Brain microvascular endothelial cell (primary cell): ENCODE measurements at places on chromosomes 5 and 9.

DNA sequence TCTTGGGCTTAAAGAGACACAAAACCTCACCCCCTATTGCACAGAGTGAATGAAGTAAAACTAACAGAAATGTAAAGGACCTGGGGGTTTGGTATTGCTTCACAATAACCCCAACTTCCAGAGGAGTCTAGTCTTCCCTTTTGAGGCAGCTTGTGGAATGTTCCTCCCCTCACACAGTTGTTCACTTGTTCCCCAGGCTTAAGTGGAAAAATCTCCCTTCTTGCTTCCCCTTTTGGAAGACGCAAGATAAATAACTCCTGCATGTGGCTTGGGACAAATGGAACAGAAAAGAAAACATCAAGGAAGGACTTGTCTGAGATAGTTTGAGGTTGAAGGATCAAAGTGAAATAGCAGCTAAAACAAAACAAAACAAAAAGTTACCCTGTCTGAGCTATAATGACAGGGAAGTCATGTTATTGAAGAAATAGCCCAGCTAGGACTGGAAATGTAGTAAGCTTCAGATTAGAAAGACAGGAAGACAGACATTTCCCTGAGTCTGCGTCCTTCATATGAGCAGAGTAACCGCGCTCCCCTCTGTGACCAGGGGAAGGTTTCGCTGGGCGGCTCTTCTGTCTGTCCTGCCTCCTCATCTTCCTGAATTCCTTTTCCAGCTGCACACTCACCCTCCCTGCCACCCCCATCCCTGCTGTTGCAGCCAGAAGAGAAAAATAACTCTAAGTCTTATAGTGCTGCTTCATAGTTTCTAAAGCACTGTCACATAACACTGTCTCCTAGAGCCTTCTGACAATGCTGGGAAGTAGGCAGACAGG lies 8.8 kb downstream of the SPARC start:
- DNase-seq = no peak

GRCh38 chr9:97660340-97660739 lies 26.7 kb downstream of the NCBP1 start:
- no peak for DNase-seq

- peak; percentile 28 for DNase-seq
Observed at GRCh38 chr9:103991698-103992097, 102.4 kb upstream of the SMC2 start.

GRCh38 chr5:170484847-170485615 lies 18.8 kb upstream of the KCNIP1 start:
- DNase-seq = no peak

DNA sequence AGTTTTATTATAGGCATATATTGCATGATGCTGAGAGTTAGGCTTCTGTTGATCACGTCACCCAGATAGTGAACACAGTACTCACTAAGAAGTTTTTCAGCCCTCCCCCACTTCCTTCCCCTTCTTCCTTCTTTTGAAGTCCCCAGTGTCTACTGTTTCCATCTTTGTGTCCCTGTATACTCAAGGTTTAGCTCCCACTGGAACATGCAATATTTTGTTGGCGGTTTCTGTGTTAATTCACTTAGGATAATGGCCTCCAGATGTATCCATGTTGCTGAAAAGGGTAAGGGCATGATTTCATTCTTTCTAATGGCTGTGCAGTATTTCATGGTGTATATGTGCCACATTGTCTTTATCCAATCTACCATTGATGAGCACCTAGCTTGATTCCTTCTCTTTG lies 764.3 kb downstream of the MTRR start:
- DNase-seq = no peak

DNA sequence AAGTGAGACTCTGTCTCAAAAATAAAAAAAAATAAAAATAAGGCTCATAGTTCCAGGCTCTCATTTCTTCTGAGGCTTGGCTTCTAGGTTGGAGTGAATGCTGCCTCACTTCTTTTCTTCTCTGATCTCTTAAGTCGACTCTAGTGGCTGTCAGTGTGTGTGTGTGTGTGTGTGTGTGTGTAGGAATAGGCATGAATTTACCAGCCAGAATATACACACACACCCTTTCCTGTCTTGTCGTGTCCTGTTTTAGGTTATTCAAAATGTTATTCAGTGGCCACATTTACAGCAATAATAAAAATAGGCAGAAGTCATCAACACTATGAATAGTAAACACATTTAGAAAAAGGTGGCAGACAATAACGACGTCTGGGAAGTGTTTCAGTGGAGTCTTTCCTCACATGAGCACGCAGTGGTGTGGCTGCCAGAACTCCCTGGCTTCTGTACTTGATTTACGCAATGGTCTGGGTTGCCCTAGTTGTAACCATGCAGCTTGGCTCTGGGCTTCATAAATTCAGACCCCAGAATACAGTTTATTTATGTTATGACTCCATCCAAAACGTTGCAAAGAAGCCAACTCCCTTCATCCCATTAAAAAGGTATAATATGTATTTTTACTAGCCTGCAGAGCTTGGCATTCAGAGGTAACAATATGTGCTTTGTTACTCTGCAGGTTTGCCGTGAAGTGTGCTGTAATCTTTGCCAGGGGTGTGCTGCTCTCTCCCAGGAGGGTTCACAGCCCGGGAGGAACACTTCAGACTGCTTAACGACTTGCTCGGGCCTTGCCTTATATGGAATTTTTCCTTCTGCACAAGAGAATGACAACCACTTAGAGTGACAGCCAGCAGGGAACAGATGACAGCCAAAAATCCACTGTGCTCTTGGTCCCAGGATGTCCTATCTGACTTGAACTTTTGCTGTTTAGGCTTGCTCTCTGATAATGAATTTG lies 34.4 kb upstream of the PALM2AKAP2 start:
- DNase-seq = no peak

- DNase-seq = no peak
Observed at GRCh38 chr9:16029796-16030363, 477.0 kb downstream of the CCDC171 start.

DNA sequence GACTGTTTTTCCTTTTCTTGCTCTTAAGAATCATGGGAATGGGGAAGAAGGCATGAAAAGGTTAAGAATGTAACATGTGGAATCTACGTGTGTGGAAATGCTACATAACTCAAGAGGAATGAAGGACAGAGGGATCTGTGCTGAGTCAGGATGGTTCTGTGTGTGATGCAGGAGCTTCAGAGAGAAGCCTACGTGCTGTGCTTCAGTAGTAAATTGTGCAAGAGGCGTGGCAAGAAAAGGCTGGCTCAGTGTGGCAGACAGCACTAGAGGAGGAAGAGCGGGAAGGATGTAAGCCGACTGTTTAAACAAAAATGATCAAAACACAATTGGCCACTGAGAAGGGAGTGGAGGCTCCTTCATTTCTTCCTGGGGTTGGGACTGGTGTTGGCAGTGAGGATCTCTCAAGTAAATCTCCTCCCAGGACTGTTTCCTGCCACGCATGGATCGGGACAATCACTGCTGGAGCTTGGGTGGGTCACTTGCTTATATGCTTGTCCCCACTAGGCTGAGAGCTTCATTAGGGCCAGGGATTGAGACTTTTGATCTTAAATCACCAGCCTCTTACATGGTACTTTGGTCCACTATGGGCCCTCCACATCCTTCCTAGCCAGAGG lies 59.4 kb upstream of the BASP1 start:
- DNase-seq = peak; percentile 91

GRCh38 chr5:36505021-36505420 lies 101.4 kb upstream of the SLC1A3 start:
- DNase-seq = no peak

DNA sequence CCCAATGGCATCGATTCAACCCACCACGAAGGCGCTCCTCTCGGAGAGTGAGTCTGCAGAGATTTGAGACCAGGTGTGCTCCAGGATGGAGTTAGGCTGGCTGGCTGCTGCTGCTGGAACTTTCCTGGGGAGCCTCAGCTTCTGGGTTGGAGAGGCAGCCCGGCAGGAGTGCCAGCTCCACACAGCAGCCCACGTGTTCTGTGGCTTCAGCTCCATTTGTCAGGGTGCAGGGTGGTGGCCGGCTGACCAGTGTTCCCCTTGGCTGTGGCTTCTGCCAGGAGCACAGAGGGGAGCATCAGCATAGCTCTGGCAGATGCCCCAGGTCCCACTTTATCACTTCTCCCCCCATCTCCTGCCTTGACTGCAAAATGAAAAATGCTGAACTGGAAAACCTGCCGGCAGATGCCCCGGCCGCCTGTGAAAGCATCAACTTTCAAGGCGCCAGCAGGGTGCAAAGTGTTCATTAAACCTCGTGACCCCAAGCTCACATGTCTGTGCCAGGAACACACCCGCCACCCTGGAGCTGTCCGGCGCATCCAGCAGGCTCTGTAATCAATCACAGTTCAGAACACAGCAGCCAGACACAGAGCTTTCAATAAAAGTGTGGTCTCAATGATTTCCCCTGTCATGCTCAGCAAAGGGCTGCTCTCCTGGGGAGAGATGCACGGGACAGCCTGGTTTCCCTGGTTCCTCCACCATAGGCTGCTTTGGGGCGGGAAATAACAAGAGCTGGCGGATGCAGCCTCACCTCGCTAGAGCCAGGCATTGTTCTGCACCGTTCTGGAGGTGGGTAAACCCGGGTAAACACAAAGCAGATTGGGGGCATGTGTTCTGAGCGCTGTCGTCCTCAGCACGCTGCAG lies 53.2 kb downstream of the TRIP13 start:
- DNase-seq = no peak

GRCh38 chr5:56666901-56667300 lies 148.4 kb upstream of the MAP3K1 start:
- no peak for DNase-seq

DNA sequence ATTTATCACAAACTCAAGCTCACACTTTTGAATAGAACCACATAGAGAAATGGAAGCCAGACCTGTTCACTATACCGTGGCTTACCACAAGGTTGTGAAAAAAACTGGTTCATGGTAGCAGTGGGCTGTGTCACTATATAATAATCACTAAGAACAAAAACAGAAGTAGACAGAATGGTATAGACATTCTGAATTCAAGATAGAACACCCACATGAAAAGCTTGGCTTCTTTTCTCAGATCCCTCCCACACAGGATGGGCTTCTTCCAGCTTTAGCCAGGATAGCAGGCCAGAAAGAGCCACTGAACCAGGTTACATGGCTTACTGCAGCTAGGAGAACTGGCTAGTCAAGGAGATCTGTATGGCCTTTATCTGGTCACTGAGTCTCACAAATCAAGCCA lies 6.1 kb upstream of the NRG2 start:
- DNase-seq = no peak

- no peak for DNase-seq
Observed at GRCh38 chr5:2320611-2321010, 430.9 kb downstream of the IRX2 start.

- DNase-seq = no peak
Observed at GRCh38 chr9:123678038-123678877, 251.7 kb downstream of the DENND1A start.

- DNase-seq = no peak
Observed at GRCh38 chr5:130234816-130235215, 330.6 kb downstream of the CHSY3 start.

GRCh38 chr9:15389173-15389572 lies 33.5 kb upstream of the SNAPC3 start:
- DNase-seq = peak; percentile 34

DNA sequence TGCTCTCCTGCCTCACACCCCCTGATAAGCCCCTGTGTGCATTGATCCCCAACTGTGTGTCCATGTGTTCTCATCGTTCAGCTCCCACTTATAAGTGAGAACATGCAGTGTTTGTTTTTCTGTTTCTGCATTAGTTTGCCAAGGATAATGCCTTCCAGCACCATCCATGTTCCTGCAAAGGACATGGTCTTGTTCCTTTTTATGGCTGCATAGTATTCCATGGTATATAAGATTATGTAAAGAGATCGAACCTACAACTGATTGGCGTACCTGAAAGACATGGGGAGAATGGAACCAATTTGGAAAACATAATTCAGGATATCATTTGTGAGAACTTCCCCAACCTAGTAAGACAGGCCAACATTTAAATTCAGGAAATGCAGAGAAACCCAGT lies 32.4 kb downstream of the ANKRD33B start:
- no peak for DNase-seq

- no peak for DNase-seq
Observed at GRCh38 chr9:126057121-126057825, 269.4 kb upstream of the MVB12B start.

- DNase-seq = no peak
Observed at GRCh38 chr5:151040211-151040747, 19.9 kb downstream of the GPX3 start.
